T-helper 17 cell (primary cell): ENCODE measurements at places on chromosomes 3 and 15.

- DNase-seq, result no peak
These were observed 171.0 kb upstream of the RARB start for GRCh38 chr3:25257026-25257425.

GRCh38 chr15:65066001-65066634 is 1.7 kb downstream of the RASL12 start:
- no peak for DNase-seq

DNA sequence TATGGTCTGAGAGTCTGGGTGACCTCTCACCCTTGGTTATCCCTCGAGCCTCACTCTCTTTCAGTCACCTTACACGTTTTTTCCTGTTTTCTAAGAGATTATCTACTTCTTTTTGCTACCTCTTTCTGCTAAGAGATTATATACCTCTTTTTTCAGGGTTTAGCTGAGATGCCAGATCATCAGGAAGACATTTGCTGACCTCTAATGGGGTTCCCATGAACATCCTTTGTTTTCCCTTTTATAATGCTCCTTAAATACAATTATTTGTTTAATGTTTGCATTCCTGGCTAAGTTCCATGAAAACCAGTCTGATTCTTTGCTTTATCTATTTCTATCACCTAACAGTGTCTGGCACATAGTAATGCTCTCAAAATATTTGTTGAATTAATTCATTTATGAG is 39.6 kb downstream of the LEKR1 start:
- DNase-seq, result no peak

DNA sequence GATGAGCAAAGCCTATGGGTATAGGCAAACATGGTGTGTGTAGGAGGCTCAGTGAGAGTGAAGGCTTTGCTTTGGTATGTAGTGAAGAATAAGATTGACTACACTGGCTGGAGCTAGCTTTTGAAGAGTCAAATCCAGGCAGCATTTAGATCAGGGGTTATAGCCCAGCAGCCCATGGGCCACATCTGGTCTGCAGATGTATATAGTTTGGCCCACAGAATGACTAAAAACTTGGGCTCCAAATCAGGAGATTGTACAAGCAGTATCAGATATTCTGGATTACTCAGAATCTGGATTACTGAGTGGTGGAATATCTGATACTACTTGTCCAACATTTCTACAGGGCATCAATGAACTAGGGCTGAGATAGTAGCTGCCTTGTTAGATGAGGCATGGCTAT is 92.9 kb upstream of the FGF7 start:
- no peak for DNase-seq

- DNase-seq, result no peak
These were observed 118.3 kb upstream of the GALNT15 start for GRCh38 chr3:16056217-16056616.

DNA sequence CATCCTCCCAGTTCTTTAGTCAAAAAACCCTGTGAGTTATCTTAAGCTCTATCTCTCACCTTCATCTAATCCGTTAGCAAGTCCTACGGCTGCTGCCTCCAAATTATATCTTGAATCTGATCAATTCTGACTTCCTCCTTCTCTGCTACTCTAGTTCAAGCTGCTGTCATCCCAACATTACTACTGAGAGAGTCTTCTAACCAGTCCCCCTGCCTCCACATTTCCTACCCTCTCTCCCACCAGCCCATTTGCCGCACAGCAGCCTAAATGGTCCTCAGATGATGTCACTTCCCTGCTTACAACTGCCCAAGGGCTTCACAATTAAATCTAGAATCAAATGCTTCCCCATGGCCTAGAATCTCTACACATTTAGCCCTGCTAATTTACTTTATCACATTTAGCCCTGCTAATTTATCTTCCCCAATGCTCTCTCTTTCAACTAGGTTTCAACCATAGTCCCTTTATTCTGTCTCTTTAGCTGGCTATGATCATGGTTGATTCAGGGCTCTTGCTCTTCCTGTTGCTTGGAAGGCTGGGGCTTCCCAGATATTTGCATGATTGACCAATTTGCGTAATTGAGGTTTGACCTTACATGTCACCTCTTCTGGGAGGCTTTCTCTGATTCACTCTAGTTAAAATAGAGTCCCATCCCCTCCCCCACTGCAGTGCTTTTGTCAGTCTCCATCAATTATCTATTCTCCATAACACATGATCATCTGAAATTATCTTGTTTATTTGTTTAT is 11.0 kb upstream of the ARL14 start:
- no peak for DNase-seq

GRCh38 chr3:59878038-59878427 is 828.2 kb upstream of the CFAP20DC start:
- DNase-seq, result no peak

- DNase-seq, result no peak
These were observed 1.6 kb upstream of the FLNB start for GRCh38 chr3:58006661-58007060.

DNA sequence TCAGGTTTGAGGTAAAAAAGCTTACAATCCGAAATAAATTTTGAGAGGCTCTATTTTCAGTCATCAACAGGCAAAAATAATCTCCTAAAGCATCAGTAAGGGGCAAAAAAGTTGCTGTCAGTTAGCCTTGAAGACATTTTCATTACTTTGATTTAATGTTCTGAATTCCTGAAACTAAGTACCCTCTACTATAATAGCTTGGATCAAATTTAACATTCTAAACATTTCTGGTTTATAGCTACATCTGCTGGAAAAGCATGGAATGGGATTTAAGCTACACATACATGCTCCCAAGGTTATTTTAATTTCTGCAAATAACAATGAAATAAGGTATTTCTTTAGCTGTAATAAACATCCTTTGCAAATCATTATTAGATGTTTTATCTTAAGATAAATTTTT is 245.4 kb downstream of the ULK4 start:
- no peak for DNase-seq

- no peak for DNase-seq
These were observed 163.6 kb upstream of the PRICKLE2 start for GRCh38 chr3:64388886-64389285.

GRCh38 chr3:38842266-38842965 is 26.4 kb upstream of the SCN10A start:
- no peak for DNase-seq

GRCh38 chr15:73841756-73842725 is 31.3 kb upstream of the TBC1D21 start:
- no peak for DNase-seq

- DNase-seq, result no peak
These were observed 135.9 kb downstream of the FBLN2 start for GRCh38 chr3:13684854-13685253.

DNA sequence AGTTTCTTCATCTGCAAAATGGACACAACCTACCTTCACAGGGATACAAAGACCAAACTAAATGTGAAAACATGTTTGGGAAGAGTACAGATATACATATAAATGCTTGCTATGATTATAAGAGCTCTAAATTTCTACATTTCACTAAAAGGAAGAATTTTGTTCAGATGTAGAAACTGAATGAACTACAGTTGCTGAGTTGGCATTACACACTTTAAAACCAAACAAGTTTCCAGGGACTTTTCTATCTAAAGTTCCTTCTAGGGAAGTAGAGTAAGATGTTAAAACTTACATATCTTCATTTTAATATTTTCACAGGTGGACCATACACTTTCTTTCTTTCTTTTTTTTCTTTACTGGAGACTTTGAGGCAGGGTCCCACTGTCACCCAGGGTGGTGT is 4.6 kb downstream of the AAGAB start:
- DNase-seq, result no peak

DNA sequence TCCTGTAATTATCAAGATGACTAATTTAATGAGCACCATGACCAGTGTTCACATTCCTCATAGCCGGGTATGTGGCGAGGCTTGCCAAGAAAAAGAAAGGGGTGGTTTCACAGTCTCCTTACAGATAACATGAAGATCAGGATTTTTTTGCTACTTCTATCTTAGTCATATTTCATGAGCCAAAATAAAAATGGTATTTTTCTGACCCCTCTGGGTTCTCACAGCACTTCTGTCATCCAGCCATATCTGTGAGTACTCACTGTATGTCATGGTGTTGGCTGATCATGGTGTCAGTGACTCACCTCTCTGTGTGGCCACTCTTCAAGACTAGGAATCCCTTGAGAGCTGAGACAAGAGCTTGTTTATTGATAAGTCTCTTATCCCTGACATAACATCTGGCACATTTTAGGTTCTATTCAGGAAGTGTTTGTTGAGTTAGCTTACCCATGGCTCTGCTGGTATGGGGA is 130.5 kb upstream of the LMCD1 start:
- DNase-seq, result no peak

GRCh38 chr3:362681-363338 is 166.2 kb downstream of the CHL1 start:
- no peak for DNase-seq

DNA sequence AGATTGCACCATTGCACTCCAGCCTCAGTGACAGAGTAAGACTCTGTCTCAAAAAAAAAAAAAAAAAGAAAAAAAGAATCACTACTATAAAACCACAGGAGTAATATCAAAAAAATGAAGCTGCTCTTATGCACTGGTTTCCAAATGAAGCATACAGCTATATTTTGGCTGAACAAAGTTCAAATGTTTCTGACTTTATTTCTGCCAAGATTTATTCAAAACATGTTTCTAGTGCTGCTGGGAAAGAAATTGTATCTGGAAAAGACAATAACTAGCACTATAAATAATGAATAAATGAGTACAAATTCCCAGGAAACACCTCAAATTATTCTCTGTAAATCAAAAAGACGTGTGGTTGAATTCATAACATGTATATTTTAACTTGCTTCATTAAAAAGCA is 102.5 kb upstream of the MME start:
- DNase-seq, result no peak

DNA sequence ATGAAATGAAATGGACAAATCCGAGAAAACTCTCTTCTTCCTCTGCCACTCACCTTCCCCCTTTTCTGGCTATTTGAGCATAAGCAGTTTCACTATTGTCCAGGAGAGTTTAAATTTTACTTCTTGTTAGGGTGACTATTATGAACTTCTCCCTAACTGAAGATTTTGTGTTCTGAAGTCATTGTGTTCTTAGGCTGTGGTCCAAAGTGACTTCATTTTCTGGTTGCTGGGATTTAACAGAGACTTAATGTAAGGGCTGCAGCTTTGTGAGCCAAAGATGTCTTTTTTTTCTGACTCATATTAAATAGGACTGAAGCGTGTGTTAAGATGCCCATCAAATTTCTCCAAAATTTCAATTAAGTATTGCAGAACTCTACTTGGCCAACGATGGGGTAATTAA is 46.5 kb upstream of the FSTL1 start:
- DNase-seq, result no peak

DNA sequence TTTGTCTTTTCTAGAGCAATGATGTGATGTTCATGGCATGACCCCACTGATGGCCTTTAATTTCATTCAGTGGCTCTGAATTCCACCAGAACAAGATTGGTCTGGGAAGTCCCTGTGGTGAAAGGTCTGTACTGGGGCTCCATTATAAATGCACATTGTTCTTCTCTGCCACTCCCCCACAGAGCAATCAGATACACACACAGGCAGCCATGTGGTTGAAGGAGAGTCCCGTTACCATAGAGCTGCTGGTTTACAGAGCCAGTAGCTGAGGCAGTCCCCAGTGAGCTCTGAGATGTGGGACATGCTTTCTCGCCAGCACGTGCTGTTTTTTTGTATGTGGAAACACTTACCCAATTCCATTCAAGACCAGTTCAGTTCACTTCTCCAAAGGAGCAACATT is 172.7 kb upstream of the TRIM42 start:
- no peak for DNase-seq

GRCh38 chr3:15439476-15439875 is 12.1 kb downstream of the EAF1 start:
- DNase-seq, result no peak

- DNase-seq, result no peak
These were observed 552.3 kb downstream of the NTRK3 start for GRCh38 chr15:87704276-87704675.

DNA sequence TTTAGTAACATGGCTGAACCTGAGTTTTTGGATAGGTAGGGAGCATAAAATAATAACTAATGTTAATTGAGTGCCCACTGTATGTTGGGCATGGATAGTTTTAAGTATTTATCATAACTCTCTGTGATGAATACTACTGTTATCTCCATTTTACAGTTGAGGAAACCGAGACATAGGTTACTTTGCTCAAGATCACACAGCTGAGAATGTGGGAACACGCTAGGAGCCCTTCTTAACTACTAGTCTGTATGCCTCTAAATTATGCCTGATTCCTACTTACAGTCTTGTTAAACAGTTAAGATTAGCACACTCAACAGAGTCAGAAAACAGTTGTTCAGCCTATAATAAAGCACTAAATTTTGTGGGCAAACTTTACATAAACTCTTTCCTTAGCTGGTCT is 2.0 kb upstream of the SIAH2 start:
- no peak for DNase-seq

GRCh38 chr15:59649603-59650002 is 7.7 kb downstream of the GTF2A2 start:
- no peak for DNase-seq

DNA sequence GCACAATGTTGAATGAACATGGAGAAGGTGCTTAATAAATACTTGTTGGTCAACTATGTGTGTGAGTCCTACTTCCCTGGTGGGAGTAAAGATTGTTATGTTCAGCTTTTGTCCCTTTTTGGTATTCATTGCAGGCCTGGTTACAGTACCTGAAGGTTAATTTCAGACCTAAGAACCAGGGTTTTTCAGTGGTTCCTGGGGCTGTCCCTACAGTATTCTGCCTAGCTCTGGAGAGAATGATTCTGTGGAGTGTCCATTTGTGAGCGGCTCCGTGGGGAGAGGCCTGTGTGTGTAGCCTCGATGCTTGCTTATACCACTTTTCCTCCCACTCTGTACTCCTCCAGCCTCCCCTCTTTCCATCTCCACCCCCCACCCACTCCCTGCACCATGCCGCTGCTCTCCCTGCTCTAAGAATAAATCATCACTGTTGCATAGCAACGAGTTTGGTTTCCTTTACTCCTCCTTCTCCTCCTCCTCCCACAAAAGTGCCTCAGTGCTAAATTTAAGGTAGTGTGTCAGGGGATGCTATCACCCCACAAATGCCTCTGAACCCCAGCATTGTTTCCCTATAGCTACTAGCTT is 150.6 kb upstream of the ROPN1 start:
- no peak for DNase-seq

- no peak for DNase-seq
These were observed 33.2 kb downstream of the NR2F2 start for GRCh38 chr15:96363707-96364106.

DNA sequence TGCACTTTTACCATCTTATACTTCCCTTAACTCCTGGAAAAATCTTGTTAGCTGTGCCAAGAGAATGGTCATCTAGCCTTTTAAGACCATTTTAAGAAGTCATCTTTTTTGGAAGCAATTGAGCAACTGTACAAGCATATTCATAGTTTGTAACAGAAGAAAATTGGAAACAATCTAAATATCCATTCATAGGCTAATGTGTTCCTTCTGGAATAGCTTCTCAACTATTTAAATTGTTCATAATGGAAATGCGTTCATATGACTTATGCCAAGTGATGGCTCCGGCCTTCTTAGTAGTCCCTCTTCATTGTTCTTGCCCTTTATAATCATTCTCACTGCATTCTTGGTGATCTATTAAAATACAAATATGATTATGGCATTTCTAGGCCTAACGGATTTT is 17.4 kb upstream of the OSBPL11 start:
- no peak for DNase-seq
